OCI-M1 (cell line): ENCODE measurements at places on chromosomes 3 and 15.
A peak's percentile ranks its signal among the peaks of the same experiment; 100 is the strongest.

DNA sequence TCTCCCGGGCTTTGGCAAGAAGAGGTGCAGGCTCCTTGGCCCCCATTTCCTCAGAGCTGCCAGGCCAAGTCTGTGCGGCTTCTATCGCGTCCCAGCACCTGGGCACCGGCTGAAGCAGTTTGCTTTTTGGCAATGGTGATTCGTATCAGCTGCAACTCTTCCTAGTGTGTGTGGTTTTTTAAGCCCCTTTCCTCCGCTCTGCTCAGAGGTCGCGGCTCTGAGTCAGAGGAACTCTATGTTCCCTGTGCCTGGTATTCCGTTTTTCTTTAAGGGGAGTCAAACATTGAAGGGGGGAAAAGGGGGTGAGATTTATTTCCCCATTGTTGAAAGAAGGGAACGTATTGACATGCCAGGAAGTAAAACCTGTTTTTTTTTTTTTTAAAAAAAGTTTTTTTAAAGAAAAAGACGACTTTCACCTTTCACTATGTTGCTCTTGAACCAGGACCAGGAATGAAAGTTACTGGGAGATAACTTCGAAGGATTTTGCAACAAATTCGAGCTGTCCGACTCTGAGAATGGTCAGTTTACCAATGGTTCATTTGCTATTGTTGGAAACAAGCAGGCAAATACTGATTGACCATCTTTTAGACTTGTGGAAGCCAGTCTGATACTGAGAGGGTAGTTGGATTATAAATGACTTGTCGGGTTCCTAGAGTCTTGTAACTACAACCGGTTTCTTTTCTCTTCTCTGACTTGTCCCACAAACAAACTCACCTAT is 1.1 kb downstream of the ARMC8 start:
- peak; percentile 56 for DNase-seq

GRCh38 chr3:124985349-124985748 is 50.8 kb upstream of the MUC13 start:
- no peak for DNase-seq

DNA sequence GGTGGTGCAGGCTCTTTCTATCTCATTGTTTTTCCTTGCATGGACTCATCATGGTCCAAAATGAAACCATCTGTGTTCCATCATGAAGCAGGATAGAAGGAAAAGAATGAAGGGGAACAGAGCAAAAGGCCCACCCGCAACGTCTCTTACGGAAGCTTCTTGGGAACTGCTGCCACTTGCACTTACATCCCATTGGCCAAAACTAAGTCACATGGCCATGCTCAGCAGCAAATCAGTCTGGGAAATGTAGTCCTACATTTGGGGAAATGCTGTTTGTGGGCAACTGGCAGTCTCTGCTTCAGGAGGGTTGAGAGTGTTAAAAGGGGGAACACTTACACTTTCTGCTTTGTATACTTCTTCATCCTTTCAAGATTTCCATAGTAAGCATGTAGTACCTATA is 191.6 kb downstream of the SV2B start:
- DNase-seq: peak; percentile 43

DNA sequence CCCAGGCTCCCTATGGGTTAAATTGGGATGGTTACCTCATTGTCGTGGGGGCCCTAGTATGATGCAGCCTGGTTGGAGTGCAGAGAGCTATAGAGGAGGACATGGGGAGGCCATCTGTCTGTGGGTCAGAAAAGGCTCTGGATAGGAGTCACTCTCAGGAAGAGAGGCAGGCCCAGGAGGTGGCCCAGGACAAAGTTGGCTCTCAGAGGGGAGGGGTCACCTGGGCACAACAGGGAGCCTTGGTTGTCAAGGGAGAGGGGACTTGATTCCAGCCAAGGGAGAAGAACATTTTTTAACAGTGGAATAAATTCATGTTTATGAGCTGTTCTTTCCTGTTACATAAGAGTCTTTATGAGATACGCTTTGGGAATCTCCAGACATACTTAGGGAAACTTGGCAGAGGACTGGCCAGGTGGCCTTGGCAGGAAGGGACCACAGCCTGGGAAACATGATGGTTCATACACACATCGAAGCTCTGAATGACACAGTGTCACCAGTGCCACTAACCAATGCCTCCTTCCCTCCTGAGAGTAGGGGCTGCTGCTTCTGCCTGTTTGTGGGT is 27.5 kb upstream of the LCTL start:
- no peak for DNase-seq

- DNase-seq: no peak
Observed at GRCh38 chr15:75673426-75674235, 25.9 kb downstream of the SNX33 start.

DNA sequence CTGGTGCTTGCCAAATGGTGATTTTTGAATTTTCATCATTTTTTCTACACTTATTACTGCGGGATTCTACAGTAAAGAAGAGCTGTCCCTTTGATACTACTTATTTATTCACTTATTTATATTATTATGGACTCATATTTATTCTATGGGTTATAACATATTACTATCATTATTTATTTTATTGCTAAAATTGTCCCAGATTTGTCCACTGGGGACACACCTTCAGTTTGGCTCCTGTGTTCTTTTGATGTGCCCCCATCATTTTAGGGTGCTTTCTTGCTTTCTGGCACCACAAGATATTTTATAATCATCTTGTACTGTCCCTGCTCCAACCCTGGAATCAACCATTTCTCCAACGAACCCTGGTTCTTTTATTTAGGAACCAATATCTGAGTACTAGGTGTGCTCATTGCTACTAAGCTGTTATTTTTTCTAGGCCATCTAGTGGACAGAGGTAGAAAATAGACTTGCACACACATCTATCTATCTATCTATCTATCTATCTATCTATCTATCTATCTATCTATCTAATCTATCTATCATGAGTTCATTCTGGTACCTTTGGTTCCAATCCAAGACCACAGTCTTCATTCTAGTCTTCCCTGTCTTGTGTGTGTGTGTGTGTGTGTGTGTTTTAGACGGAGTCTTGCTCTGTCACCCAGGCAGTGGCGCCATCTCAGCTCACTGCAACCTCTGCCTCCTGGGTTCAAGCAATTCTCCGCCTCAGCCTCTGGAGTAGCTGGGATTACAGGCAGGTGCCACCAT is 16.0 kb downstream of the SLC22A14 start:
- DNase-seq: no peak

DNA sequence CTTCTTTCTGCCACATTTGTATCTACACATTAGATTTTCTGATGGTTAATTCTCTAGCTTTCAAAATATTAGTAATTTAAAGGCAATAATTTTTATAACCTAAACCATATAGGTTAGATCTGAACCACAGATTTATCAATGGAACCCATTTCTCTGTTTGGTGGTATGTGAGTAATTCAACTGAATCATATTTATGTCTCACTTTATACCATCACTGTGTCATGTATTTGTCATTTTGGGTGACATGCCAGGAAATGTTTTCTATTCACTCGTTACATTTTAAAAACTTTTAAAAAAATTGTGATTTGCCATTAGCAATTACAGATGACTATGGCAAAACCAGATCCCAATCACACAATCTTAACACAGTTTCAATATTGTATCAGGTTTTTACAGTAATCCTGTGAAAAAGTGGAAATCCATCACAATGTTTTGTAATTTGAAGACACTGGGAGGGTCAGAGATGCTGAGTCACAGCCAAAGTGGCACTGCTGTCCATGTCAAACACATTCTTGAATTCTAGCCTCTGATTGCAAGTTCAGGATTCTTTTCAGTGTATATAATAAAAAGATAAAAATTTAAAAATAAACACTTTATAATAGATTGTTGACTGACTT is 356.0 kb upstream of the RBMS3 start:
- peak; percentile 9 for DNase-seq

- no peak for DNase-seq
Observed at GRCh38 chr3:168622795-168623194, 527.1 kb upstream of the GOLIM4 start.
